ENCODE measurements at places on chromosomes 4 and X.

DNA sequence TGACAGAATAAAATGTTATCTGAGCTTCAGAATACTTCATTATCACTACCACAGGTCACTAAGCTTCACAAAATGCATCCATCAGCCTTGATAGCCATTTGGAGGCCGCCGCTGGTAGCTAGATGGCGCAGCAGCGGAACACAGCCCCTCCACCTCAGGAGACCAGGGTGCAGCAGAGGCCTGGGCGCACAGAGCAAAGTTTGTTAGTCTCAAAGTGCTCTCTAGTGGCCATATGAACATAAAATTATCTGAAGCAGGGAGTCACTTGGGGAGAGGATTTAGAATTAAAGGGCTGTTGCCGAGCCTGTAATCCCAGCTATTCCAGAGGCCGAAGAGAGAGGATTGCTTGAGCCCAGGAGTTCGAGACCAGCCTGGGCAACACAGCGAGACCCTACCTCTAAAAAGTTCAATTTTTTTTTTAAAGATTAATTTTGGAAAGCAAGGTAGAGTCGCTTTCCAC is 8.1 kb upstream of the DCTD start:
- peak; percentile 24 for DNase-seq

GRCh38 chr4:140134746-140135425 is 19.1 kb downstream of the MAML3 start:
- no peak for DNase-seq

GRCh38 chrX:132858018-132858417 is 100.4 kb downstream of the HS6ST2 start:
- DNase-seq = no peak

DNA sequence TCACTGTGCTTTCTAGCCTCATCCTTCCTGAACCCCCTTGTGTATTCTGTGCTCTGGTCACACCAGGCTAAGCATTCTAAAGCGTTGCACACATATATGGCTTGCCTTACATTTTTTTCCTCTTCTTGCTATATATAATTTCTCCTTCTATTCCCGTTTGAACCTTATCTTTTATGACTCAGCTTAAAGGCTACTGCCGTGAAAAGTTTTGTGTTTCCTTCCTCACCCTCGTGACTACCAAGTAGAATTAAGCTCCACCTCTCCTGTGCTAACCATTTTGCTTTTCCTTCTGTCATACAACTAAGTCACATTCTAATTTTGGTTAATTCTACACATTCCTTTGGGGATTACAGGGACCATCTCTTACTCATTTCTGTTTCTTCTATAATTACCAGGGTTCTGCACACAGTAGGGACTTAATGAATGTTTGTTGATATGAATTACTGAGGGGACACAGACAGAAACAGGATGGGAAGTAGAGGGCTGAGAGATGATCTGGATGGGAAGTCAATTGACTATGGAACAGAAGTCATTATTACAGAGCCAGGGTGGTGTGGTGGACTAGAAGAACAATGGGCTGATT is 67.1 kb downstream of the DOCK11 start:
- DNase-seq = no peak

DNA sequence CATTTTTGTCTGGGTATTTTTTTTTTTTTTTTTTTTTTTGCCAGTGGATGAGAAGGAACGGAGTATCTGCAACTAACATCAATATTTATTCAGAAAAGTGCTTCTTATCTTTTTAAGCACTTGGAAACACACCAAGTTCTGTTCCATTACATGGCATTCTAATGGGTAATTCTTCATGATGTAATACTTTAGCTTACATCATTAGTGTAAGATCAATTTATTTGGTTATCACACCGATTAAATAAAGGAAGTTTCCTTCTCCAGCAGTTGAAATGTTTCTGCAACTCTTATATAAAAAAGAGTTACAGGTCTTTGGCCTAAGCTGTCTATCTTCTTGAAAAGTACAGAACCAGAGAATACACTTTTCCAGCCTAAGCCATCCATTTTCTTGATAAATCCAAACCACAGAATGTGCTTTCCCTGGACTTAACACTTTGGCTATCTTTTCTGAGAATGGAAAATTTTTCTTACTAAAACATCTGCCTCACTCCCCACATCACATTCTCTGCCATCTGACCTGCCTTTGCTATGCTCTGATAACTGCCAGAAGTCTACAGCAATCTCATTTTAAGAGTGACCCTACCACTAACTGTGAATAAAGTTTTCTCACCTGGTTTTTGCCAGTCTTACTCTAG is 191.9 kb upstream of the MAB21L2 start:
- no peak for DNase-seq

GRCh38 chr4:94668724-94669123 is 89.0 kb upstream of the BMPR1B start:
- no peak for DNase-seq

GRCh38 chrX:130280901-130281300 is 12.2 kb upstream of the ZNF280C start:
- DNase-seq = no peak

- no peak for DNase-seq
Measured at GRCh38 chrX:85828771-85829170, 218.6 kb downstream of the CHM start.

DNA sequence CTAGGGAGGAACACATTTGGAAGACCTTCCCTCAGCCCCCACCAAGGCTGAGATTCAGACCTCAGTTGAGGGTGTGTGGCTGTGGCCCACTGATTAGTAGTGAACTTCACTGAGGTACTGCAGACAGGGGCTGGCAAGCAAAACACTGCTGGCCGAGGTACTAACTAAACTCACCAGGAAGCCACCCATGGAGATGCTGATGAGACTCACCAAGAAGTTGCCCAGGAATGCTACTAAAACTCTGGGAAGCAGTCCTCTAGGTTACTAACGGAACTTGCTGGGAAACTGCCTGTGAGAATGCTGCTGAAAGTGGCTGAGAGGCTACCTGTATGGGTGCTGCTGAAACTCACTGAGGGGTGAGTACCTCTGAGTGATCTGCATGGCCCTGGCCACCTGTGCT is 372.4 kb upstream of the RPS6KA3 start:
- DNase-seq = no peak

DNA sequence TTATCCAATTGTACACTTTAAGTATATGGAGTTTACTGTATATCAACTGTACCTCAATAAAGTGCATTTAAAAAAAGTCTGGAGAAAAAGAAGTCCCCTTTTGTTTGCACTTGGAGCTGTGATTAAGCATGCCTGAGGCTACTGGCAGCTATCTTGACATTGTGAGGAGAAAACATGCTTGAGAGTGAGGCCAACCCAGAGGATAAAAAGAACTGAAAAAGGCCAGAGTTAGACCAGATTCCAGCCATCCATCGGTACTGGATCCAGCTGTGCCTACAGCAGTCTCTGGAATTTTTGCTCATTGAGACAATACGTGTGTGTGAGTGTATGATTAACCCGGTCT is 57.4 kb downstream of the LGI2 start:
- DNase-seq = no peak
